Stomach (tissue), 19 donors: ENCODE measurements at places on chromosomes 7 and 10.

GRCh38 chr7:69685293-69685631 is 87.0 kb downstream of the AUTS2 start:
- no peak for DNase-seq

DNA sequence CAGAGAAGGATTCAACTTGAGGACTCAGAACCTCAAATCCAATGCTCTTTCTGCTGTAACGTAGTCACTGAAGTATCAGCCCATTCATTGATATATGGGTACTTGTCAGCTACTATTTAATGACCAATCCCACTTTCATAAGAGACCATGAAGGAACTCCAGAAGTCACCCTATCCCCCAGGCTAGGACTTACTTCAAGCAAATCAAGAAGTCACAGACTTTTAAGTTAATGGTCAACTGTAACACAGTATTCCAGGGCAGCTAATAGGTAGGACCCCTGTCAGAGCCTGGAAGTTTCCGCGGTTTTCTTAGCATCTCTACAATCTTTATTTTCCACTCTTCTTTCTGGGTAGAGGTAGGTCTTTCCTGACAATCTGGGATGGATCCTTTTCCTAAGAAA is 269.9 kb downstream of the POU6F2 start:
- DNase-seq = no peak

DNA sequence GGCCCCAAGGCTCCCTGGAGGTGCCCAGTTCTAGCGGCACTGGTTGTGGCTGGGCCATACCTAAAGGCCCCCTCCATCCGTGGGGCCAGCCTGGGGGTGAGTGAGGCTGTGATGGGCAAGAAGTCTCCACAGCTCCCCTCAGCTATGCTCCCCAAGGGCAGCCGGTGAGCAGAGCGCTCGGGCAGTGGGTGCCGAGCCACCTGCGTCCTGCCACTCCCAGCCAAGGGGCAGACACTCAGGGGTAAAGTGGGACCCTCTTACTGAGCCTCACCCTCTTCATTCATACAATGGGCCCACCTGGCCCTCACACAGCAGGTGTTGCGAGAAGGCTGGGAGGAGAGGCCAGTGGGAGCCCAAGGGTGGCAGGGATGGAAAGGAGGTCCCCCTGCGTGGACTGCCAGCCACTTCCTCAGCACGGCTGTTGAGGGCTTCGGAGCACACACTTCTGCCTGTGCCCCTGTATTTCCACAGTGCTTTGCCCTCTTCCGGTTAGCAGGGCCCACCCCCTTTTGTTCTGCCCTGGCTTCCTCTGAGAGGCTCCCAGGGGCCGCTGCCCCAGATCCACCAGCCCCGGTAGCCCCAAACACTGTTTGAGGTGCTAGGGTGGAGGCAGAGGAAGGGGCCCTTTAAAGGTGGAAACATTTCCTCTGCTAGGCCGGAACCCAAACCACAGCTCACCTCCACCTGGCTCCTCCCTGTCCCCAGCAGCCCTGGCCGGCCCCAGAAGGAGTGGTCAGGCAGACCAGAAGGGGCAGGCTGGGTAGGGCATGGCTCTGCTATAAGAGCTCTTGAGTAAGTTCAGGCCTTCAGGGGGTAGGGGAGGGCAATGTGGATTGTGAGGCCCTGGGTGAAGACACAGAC is 16.4 kb upstream of the C10orf105 start:
- DNase-seq = peak; percentile 68

DNA sequence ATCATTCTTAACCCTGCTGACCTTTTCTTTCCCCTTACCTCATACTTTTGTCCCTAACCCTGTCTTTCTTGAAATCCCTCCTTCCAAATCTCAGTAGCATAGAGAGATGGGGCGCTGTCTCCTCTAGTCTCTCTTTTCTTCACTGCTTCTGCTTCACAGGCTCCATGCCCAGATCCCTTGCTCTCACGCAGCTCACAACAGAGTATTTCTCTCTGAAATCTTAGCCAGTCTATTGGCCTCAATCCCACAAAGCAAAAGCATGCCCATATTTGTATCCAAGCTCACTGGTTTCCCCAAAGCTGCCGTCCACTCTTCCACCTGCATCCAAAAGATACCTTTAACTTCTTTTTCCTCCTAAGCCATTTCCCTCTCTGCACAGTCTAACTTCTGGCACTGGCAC is 526.8 kb downstream of the PLXDC2 start:
- DNase-seq = peak; percentile 20

DNA sequence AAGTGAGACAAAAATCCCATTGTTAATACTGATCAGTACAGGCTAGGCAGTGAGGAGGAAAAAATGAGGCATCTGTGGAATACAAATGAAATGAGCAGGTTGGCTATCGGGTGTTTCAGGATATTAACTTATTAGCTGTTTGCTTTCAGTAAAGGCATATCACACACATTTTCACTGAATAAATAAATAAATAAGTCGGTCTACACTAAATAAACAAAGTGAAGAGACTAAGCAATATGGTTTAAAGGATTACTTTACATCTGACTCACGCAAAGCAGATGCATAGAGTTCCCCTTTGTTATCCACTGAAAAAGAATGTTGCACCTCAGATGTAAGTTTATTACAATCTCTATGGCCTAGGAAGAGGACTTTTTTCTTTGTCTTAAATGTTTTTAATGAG is 6.3 kb upstream of the SEMA3A start:
- no peak for DNase-seq

GRCh38 chr10:114974625-114975024 is 36.6 kb downstream of the TRUB1 start:
- DNase-seq = no peak

GRCh38 chr7:27162561-27163287 is 2.6 kb downstream of the HOXA9 start:
- DNase-seq = no peak

DNA sequence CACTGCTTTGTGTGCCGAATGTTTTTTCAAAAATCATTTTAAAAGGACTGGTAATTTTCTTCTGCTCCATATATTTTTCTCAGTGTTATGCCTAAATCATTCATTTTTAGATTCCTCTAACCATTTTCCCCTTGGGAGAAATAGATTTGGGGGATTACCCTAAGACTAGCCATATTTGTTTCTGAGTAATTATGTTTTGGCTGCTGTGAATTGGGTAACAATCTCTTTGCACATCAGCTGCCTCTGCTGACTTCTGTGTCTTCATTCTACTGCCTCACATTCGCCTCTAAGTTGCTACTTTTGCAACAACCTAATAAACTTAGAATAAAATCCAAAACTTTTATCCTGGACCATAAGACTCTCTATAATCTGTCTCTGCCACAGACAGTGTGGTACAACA is 18.5 kb upstream of the MRC1 start:
- DNase-seq = no peak

DNA sequence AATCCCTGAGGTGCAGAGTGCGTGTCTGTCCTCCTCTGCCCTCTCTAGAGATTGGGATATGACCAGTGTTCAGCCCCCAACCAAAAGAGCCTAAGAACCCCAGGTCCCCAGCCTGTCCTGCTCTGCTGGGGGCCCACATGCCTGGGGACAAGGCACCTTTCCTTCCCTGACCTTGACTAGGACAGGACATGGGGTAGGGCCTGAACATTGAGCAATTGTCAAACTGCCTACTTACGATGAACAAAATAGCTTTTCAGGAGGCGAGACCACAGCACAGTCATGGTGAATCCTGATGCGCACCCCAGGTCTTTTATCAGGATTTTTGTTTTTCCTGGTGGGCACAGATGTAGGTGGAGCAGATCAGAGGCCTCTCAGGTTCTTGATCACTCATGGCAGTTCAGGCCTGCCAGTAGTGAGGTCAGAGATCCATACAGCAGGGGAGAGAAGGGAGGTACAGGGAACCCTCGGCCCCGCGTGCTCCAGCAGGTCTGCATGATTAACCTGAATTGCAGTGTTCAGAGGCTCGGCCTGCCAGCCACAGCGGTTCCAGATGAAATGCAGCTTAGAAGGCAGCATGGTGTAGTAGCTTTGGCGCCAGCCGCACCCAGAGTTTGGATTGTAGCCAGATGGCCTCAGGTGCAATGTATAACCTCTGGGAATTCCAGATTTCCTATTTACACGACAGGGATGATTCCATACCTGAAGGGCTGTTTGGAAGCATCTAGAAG is 191.3 kb downstream of the CUX1 start:
- DNase-seq = peak; percentile 62

DNA sequence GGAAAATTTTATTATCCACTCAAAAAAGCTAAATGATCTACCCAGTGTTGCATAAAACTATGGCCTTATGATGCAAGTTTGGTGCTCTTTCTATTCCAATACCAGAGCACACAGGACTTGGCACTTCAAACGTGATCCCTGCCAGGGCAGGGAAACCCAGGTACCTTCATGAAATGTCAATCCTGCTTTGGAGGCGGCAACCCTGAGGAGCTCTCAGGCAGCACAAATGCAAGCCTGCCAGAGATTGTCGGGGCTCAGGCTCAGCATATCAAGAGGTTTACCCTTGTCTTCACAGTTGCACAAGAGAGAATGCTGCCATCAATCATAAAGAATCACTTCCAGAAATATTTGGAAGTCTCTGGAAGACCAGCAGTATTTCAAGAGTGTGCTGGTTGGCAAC is 151.5 kb downstream of the GLI3 start:
- no peak for DNase-seq

GRCh38 chr7:97272237-97272975 is 154.9 kb downstream of the SDHAF3 start:
- no peak for DNase-seq

- no peak for DNase-seq
These were observed 126.7 kb downstream of the INHBA start for GRCh38 chr7:41576166-41576565.

GRCh38 chr7:22184549-22185199 is 172.3 kb downstream of the RAPGEF5 start:
- DNase-seq = no peak

- no peak for DNase-seq
These were observed 57.9 kb downstream of the ELFN1 start for GRCh38 chr7:1727812-1728570.

DNA sequence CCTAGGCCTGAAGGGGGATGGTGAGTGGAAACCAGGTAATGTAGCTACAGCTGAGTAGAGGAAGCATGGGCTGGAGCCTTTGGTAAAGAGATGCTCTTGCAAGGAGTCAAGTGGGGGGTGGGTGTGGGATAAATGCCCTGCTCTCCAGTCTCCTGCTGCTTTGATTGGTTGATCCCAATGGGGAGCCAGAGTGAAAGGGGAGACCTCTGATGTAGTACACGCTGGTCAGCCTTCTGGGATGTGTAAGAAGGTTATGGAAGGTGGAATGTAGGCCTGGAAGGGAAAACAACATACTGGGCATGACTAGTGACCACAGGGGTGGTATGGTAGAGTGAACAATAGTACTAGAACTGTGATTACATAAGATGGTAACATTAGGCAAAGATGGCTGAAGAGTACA is 44.3 kb downstream of the TET1 start:
- DNase-seq = no peak
